Stimulated activated CD8-positive, alpha-beta memory T cell treated with anti-CD3 and anti-CD28 coated beads, Interleukin-7, amount 100 ng/mL, for 1 hour (primary cell): ENCODE measurements at places on chromosomes 2 and 18.

GRCh38 chr2:121087117-121087516 lies 197.9 kb downstream of the TFCP2L1 start:
- no peak for DNase-seq

GRCh38 chr18:24227977-24228666 lies 89.3 kb downstream of the CABYR start:
- DNase-seq = no peak

DNA sequence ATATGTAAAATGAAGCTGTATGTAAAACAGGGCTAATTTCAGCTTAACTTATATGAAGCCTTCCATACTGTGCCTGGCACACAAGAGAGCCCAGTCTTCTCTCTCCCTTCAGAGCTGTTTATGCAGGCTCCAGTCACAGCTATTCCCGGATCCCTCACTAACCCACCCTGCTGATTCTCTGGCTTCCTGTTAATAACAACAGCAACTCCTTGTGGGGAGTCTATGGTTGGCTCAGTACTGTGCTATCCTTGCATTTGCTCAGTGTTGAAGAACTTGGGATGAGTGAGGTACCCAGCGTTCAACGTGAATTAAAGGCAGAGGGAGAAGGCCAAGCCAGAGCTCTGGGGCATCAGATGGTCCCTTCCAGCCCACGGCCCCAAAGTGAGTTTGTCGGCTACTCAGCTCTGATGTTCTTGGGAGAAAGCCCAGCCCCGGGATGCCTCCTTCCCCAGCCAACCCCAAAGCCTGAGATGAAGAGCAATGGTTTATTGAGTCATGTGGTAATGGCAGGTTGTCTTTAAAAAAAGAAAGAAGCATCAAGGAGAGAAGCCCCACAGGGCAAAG lies 43.2 kb downstream of the PSD4 start:
- no peak for DNase-seq

DNA sequence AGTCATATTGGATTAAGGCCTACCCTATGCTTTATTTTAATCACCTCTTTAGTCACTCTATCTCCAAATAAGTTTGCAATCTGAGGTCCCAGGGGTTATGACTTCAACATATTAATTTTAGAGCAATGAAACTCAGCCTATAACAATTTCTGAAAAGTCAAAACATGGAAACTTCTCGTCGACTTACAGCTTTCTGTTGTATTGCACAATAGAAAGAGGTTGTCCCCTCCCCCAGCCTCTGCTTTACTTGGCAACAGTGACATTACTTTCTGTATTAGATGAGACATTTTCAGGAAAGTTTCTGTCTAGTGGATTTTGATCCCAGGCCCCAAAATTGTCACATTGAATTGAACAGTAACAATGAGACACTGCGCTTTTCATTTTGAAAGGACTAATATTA lies 326.4 kb downstream of the THSD7B start:
- no peak for DNase-seq

DNA sequence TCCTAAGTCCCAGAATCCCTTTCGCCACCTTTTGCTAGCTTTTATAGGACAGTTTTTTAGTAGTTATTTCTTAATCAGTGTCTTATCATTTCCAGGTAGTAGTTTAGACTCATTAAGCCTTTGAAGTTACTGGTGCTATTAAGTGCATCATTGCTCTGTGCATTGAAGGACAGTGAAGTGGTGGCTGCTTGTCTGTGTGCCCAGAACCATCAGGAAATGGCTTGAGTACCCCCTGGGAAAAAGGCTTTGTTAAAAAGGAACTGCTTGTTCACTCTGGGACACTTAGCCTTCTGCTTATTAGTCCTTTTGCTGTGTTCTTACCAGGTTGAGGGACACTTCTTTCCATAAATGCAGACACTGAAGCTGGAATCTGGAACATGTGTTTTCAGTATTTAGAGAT lies 30.0 kb downstream of the DTNA start:
- DNase-seq = no peak

DNA sequence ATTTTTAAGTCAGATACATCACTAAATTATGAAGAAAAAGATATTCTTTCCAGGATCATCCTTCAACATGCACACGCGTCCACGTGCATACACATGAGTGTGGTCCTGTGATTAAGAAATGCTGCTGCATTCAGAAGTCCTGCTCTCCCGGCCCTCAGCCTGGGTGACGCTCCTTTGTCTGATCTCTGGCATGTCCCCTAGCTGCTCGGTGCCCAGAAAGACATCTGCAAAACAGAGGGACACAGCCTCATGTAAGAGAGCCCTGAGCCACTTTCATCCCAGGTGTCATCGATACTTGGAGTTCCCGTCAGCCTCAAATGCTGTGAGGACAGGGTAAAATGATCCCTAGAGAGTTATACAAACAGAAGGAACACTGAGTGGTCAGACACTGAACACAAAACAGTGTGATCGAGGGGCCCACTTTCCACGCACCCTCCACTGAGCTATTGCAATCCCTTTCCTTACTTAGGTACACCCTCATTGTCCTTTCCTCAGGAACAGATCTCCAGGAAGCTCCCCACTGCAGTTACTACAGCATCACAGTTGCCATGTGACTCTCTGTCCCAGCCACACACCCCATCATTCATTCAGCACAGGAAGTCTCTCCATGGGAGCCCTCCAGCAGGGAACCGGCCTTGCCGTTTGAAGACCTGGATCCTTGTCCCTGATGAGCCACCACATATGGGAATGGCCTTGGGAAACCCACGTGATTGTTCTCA lies 32.1 kb downstream of the CRACDL start:
- DNase-seq = no peak

- no peak for DNase-seq
These were observed 17.8 kb downstream of the HNRNPLL start for GRCh38 chr2:38584881-38585280.

- DNase-seq = no peak
These were observed 45.0 kb downstream of the SDC1 start for GRCh38 chr2:20179755-20180594.

- no peak for DNase-seq
These were observed 214.0 kb upstream of the TRIB2 start for GRCh38 chr2:12502759-12503158.

GRCh38 chr2:162710287-162710890 lies 128.2 kb downstream of the KCNH7 start:
- DNase-seq = no peak

DNA sequence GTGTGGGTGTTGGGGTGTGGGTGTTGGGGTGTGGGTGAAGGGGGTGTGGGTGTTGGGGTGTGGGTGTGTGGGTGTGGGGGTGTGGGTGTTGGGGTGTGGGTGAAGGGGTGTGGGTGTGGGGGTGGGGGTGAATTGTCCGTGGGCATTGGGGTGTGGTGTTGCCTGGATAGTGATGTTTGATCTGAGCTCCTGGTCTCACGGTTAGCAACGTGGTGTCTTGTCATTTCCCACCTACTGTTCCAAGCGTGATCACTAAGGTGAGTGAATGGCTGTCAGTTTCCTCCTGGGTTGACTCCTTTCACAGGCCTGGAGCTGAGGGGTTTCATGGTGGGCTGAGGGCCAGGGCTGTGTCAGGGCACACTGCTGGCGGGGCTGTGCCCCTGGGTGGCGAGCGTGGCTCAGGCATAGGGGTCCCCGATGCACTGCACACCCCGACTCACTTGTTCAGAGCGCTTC lies 27.2 kb downstream of the RTP5 start:
- no peak for DNase-seq

GRCh38 chr2:65681503-65681902 lies 249.1 kb upstream of the SPRED2 start:
- no peak for DNase-seq
